ENCODE measurements at places on chromosomes 3 and 15.

GRCh38 chr15:52146776-52147175, 34.2 kb upstream of the BCL2L10 start:
- no peak for DNase-seq

DNA sequence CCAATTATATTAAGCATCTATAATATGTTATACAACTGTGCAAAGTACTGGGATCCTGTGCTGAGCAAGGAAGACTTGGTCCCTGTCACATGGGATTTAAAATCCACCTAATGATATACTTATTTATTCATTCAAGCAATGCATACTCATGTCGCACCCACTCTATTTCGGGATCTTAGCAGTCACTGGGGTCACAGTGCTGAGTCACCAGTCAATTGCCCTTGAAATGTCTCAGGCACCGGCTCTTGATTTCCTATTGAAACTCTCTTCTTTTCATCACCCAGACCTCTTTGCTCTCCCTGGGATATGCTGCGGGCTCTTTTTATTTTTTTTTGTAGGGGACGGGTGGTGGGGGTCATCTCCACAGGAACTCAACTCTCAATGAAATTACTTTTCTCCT, 194.5 kb upstream of the GAP43 start:
- DNase-seq: no peak

DNA sequence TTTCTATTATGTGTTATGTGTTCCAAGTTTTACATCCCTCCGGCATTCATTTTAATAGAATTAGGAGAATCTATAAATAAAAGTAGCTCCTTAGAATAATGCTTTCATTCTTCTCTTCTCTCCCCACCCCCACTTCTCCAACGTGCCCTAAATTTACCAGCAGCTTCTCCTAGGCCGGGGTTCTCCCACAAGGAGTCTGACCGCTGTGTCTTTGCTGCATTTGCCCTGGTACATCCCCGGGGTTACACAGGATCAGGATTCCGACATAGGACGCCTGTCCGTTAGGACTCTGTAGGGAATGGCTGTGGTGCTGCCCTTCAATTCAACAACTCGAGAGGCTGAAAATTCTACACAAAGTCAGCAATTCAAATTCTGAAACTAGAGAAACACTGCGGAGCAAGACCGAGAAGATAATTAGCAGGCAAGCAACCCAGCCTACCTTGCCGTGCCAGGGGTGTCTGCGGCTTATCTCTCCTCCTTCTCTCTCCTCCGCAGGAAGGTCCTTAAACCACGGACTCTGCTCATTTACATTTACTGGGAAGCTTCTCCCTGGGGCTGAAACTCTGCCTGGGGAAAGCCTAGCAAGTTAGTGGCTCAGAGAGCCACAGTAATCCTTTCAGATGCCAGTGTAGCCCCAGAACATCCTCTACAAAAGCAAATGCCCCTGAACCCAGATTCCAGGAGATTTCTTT, 18.8 kb downstream of the PCSK6 start:
- no peak for DNase-seq

- no peak for DNase-seq
Measured at GRCh38 chr3:34882764-34883163, 756.6 kb upstream of the ARPP21 start.

DNA sequence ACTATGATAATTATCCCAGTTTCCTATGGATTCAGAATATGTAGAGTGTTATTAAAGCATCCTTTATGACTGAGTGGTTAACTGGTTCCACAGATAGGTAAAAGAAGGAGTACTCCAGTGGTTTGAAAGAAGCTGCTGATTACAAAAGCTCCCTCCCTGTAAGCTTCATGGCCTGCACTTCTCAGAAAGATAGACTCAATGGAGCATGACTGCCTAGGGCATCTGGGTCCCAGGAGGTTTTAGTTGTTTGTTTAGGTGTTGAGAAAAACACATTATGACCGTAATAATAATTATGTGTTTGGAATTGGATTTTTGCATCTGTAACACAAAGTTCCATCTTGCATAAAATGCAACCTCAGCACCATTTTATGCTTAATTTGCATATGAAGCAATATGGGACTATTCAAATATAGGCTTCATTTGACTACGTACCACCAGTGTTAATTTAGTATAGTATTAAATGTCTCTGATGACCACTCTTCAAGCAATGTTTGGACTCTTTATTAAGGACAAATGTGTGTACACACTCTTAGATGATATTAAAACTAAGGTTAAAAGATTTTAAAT, 121.1 kb downstream of the ROBO2 start:
- no peak for DNase-seq

DNA sequence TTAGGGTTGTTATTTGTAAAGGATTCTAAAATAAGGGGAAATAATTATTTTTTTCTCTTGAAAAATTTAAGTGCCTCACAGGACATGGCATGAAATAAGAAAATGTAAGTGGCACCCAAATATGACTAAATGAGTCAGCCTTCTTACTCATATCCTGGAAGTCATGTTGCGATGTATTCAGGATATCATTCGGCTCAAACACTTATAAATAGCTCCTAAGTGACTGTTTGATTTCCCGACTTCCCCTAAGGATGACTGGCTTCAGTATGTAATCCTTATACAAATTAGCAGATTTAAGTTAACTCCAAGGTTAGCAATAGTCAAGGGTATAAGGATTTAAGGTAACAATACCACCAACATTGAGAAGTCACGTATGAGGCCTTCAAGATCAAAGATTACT, 57.3 kb upstream of the OSTN start:
- DNase-seq: no peak

- DNase-seq: no peak
Measured at GRCh38 chr3:186669378-186670084, 3.7 kb downstream of the HRG start.

- DNase-seq: no peak
Measured at GRCh38 chr3:139670196-139670595, 7.6 kb downstream of the NMNAT3 start.

DNA sequence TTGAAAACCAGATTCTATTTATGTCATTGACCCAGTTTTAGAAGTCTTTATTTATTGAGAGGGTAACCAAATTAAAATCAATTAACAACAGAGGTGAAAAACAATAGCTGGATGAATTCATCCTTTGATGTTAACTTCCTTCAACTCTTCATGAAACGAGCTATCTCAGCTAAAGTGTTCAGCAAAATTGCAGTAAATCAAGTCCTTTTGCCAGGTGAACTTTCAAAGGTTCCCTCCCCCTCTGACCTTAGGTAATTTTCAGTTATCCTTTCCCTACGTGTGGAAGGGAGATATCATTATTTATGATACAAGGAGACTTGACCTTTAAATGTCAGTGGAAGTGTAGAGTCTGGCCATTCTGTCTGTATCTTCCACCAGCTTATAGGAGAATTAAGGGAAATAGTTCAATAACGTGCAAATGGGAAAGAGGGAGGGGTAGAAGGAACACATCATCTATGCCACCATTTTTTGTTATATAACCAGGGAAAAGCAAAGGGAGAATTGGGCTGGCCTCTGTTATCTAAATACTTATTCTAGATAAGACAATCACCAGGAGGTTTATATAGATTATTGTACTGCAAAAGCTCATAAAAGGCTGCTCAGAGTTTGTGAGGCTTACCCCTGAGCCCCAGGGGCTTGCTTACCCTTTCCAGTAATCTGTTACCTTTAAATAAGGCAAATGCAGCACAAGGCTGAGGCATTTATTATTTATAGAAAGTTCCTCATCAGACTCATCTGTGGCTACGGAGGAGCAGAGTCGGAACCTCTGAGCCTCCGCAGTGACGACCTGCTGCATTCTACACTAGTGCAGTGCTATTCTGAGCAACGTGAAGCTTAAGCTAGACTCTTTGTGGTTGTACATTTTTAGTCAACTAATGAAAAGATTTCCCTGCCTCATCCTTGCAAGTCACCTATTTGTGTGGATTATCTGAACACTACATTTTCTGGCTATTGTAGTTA, 97.7 kb upstream of the ZBED2 start:
- DNase-seq: no peak

Measured in right renal cortex interstitium (tissue), 3 donors.